ENCODE measurements at places on chromosomes 7 and 10. TPM values are rescaled to one million over a fixed set of nuclear protein-coding genes. Genes with fewer than 3 reads are reported as not detected.

DNA sequence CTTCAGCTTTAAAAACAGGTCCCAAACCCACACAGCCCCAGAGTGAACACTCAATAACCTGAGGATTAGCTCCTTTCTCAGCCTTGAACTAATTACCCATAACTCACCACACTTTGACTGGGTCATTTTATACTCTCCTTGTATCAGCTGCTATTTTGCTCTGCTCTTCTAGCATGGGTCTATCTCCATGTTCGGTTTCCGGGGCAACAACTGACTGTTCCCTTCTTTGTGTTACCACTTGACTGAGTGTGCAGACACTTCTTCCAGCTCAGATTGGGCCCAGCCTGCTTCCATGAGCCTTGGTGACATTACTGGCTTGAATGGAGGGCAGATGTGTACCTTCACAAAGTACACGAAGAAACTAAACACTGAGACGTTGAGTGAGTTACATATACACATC lies 31.5 kb upstream of the PRPS1L1 start:
- H3K27ac ChIP-seq, result no peak overlapping the region
- H3K4me3 ChIP-seq, result no peak overlapping the region
- no peaks in the 10 kb centered on the region for H3K36me3 ChIP-seq
- H3K27me3 ChIP-seq, result no peaks in the 10 kb centered on the region

CCL26 gene
- total RNA-seq, result not detected

DNA sequence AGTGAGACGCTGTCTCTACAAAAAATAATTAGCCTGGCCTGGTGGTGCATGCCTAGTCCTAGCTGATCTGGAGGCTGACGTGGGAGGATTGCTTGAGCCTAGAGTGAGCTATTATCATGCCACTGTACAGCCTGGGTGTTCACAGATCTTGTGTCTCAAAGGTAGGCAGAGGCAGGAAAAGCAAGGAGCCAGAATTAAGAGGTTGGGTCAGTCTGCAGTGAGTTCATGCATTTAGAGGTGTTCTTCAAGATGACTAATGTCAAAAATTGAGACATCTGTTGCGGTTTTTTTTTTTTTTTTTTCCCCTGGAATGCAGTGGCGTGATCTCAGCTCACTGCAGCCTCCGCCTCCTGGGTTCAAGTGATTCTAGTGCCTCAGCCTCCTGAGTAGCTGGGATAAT lies 5.4 kb downstream of the PPIA start:
- H3K4me1 ChIP-seq, result peaks cover 17% of the 10 kb centered on the region
- no peaks in the 10 kb centered on the region for H3K27me3 ChIP-seq
- DNase-seq, result no peak
- H3K36me3 ChIP-seq, result peaks cover 8% of the 10 kb centered on the region
- H3K4me3 ChIP-seq, result no peak overlapping the region
- H3K27ac ChIP-seq, result no peak overlapping the region

DNA sequence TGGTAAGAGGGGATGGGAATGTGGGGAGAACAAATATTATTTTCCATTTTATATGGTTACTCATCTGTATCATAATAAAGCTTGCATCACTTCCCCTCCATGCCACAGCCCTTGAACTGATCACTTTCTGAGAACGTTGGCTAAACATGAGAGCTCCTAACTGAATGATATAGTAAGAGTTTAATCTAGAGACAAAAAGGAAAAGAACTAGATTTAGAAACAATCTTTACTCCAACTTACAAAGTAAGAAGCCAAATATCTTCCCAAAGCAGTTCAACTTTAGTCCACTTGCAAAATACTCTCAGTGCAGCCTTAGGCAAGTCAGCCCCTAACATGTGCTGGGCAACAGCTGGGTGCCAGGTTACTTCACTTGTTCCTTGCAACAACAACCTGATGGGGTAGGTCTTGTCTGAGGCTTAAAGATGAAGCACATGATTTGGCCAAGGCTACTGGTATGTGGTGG lies 20.3 kb downstream of the SMURF1 start:
- no peak for DNase-seq
- H3K36me3 ChIP-seq, result peaks cover 4% of the 10 kb centered on the region
- H3K4me1 ChIP-seq, result peaks cover 30% of the 10 kb centered on the region
- H3K27me3 ChIP-seq, result no peaks in the 10 kb centered on the region
- H3K27ac ChIP-seq, result peak overlapping the region; percentile 65

NEBL gene
- total RNA-seq, result 39.1 TPM

COMMD3 gene
- 28.0 TPM for total RNA-seq
